ENCODE measurements at places on chromosomes 12 and 14.

- no peak for DNase-seq
These were observed 11.3 kb downstream of the TMEM179 start for GRCh38 chr14:104593241-104593701.

DNA sequence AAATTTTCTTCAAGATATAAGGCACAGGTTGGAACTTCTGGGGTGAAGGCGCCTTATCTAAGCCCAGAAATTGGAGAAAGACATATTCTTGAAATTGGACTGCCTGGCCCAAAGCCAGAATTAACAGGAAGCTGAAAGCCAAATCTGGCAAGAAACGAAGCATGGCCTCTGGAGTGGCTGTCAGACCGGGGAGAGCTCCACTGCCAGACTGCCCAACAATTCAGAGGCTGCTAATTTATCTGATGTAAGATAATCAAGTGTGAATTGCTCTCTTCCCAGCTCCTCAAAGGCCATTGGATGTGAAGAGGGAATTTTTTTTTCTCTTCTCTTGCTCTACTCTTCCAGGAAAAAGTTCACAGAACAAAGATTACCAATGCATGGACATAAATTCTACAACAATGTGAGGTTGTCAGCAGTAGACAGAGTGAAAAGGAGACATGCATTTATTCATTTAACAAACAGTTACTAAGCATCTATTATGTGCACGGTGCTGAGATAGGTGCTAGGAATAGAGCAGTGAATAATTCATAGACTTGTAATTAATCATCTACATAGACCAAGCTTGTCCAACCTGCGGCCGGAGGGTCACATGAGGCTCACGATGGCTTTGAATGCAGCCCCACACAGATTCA is at the start of gene GDF3:
TSS of gene GDF3 (minus strand) at position 210 of the 632 bp plus-strand sequence. CDS start at position 163, 47 bp downstream.
- DNase-seq, result peak; percentile 26

DNA sequence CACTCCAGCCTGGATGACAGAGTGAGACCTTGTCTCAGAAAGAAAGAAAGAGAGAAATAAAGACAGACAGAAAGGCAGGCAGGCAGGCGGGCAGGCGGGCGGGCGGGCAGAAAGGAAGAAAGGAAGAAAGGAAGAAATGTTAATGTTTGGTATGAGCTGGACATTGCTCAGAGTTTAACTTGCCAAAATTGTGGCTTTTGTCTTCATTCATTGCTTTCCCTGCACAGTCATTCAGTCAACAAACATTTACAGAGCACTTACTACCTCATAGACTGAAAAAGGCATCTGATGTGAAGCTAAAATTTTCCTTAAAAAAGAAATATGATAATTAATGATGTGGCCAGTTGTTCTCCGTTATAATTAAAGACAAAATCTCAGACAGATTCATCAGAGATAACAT is 247.1 kb downstream of the SPTSSA start:
- DNase-seq, result no peak

DNA sequence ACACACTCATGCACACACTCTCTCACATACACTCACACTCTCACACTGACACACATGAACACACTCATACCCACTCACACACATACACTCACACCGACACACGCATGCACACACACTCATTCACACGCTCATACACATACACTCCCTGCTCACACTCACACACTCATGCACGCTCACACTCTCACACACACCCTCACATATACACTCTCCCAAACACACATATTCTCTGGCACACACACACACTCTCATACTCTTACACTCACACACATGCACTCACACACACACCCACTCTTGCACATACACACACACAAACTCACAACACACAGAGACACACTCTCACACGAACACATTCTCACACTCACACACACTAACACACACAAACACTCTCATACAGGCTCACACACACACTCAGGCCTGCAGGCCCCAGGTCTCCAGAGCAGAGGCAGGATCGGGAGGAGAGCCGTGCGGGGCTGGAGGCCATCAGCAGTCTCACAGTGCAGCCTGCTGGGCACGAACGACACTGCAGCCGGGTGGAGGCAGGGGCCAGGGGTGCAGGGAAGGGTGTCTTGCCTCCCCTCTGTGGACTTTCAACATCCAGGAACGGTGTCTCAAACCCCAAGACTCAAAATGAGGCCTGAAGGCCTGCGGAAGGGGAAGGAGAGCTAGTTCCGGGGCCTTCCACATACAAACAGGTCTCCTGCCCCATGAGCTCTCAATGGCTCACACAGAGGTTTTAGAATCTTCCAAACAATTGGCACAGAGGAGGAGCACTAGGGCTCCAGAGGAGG is 148.7 kb downstream of the ANO2 start:
- DNase-seq, result no peak

GRCh38 chr12:97960741-97961608 is 498.4 kb downstream of the RMST start:
- peak; percentile 22 for DNase-seq

- DNase-seq, result no peak
These were observed 94.6 kb downstream of the DACT1 start for GRCh38 chr14:58732387-58732786.

GRCh38 chr12:40313928-40314327 is 89.1 kb downstream of the LRRK2 start:
- no peak for DNase-seq

GRCh38 chr12:70543444-70543843 is 93.8 kb downstream of the PTPRB start:
- no peak for DNase-seq

- DNase-seq, result no peak
These were observed 4.3 kb downstream of the TM7SF3 start for GRCh38 chr12:27009881-27010301.

GRCh38 chr12:72214163-72214562 is 58.0 kb upstream of the TRHDE start:
- no peak for DNase-seq

- peak; percentile 90 for DNase-seq
These were observed at the start of gene SLC8B1 for GRCh38 chr12:113334786-113335539. TSS of gene SLC8B1 (minus strand) at chr12:113335109. CDS start at chr12:113332878, 2,231 bp downstream.

DNA sequence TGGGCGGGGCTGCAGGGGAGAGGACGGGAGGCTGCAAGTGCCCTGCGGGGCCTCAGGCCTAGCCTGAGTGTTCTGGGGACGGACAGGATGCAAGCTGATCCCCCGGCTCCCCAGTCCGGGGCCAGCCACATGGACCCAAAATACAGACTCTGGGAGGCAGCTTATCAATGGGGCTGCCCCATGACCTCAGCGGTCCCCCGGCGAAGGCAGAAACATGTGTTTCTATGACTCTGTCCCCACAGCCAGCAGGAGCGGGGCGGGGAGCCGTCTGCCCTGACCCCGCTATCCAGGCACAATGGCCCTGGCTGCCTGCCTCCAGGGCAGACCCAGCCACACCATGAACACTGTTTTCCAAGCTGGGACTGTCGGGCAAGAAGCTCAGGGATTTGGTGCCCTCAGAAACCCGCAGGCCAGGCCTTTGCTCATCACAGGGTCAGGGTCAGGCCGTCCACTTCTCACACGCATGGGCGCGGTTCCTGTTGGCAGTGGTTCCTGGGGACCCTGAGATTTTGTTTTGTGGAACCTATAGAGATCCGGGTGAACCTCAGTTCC is 75.0 kb downstream of the RFLNA start:
- DNase-seq, result no peak

DNA sequence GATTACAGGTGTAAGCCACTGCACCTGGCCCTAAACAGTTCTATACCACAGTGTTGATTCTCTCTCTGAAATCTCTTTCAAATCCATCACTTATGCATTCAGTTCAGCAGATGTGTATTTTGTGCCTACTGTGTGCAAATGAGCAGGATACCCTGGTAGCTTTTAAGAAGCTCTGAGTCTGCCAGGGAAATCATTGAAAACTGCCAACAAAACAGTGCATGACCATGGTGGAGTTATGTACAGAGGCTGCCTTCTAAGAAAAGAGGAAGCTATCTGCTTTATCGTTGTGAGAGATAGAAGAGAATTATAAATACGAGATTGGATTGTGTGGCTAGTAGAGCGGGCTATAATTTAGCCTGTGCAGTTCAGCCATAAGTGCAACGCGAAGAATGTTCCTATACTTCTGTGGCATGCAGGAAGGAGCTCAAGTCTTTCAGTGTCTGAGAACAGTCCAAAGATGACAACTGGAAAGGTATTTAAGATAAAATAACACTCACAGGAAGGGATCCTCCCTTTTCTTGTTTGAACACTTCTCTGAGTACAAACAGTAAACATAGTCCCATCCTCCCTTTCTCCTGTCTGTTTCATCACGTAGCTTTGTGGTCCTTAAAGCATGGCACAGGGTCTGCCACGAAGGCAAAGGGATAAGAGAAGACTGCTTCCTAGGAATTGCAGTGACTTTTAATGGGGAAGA is 4.3 kb downstream of the DIP2B start:
- DNase-seq, result no peak

DNA sequence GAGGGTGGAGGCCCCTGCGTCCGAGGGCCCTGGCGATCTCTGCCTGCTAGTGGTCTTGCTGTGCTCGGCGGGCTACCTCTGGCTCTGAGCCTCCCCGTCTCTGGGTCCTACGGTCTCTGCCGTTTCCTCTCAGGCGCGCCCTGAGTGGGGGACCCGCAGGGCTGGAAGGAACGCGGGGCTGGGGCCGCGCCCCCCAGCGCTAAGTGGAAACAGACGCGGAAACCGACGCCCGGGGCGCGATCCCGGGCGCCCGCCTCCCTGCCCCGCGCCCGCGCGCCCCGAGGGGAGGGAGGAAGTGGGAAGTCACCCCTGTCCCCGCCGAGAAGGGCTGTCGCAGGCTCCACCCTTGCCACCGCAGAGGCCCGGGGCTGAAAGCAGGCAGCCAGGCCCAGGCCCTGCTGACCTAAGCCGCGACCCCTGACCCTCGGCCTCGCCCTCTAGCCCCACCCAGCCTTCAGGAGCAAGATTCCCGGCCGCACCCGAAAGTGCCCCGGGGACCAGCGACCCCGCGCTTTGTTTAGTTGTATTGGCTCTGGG is 831 bp downstream of the CRIP1 start:
- no peak for DNase-seq

DNA sequence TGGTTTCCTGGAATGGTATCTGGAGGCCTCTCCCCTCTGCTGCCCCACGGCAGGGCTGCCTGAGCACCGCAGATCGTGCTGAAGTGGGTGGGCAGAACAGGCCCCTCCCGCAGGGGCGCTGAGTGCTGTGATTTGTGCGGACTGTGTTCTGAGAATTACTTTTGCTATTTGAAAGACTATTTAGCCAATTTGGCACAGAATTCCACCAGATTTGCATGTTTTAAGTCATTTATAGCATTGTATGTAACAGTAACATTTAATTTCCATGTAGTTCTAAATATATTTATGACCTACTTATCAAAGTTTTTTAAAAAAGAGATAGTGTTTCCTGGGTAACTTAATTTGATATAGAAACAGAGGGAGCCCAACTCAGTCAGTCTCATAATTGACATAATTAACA is 55.3 kb downstream of the TNFAIP2 start:
- peak; percentile 43 for DNase-seq

DNA sequence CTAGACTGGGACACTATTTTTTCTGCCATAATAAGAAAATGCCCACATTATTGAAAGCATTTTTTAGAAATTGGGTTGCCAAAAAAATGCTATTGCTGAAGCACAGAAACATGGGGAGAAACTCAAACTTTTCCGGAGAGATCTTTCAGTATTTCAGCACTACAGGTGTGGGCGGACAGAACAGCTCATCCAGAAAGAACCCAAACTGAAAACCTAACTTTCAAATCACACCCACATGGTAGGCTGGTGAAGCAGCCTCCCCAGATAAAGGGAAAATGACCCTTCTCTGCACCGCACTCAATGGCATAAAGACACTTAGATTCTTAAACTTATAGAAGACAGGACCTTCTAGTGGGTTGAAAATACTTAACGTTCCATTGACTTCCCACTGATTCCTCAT is 62.3 kb upstream of the TMPO start:
- DNase-seq, result no peak

DNA sequence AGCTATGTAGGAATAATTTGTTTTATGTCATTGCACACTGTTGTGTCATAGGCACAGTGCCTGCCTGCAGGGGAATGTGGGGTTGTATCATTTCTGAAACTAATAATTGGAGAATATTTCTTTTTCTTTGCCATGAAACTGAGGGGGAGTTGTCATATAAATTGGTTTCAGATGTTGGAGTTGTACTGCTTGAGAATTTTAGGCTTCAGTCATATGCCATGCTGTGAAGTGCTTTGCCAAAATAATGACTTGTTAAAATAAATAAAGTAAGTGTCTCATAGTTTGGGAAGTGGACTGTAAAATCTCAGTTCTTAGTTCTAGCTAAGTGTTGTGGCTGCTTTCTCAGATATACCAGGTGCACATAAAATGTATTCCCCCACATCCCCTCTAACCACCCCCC is 116.8 kb downstream of the DAAM1 start:
- no peak for DNase-seq

DNA sequence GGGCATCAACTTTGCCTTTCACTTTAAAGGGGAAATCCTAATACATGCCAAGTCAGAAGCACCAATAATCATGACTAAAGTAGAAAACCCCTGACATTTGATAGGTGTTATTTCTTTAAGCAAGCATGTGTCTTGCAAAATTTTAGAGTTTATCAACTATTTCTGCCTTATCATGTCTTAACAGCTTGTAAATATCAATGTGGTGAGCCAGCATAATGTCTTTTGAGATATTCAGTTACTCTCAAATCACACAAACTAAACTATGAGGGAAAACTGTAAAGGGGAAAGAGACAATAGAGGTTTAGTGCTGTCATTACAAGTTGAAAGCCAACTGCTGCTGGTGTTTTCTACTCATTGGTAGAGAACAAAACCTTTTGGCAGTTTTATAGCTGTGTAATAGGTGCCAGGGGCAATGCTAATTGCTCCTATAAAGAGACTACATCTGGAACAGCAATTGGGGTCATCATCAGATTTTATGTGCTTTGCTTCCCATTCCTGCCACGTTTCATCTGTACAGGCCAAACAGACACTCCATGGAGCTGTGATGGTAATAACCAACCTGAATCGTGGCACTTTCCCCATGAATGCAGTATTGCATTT is 1027.4 kb downstream of the FSCB start:
- DNase-seq, result peak; percentile 17

- no peak for DNase-seq
These were observed 32.2 kb downstream of the SH2B3 start for GRCh38 chr12:111437816-111438454.

DNA sequence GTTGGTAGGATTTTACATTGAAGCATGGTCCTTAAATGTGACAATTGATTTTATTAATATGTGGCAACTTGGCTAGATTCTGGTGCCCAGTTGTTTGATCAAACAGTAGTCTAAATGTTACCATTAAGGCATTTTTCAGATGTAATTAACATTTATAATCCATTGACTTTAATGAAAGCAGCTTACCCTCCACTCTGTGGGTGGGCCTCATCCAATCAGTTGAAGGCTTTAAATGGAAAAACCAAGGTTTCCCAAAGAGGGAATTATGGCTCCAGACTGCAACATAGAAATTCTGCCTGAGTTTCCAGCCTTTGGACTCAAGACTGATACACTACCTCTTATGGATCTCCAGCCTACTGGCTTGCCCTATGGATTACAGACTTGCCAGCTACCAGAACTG is 1153.2 kb downstream of the BCL11B start:
- no peak for DNase-seq
